ENCODE measurements at places on chromosomes 11 and 22.

- no peak for ATAC-seq
Measured at GRCh38 chr22:44407171-44407986, 90.7 kb downstream of the RTL6 start.

DNA sequence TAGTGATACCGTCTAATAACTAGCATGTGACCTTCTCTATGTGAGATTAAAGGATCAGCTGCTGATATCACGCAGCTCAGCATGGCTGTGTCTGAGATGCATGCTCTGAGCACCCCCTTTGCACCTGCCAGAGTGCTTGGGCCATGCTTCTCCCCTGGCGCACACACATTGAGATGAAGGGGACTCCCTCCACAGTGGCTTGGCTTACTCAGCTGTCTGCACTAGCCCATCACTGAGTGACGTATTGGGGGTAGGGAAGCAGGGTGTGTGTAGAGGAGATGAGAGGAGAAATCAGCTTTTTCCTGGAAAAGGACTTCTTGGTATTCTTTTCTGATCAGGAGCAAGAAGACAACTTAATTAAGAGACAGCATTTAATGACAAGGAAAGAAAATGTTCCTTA lies 216.5 kb downstream of the BLID start:
- no peak for ATAC-seq

- ATAC-seq, result no peak
Measured at GRCh38 chr11:13054278-13054677, 45.2 kb downstream of the RASSF10 start.

GRCh38 chr11:32023370-32024305 lies 67.2 kb upstream of the RCN1 start:
- no peak for ATAC-seq

GRCh38 chr11:32706985-32707741 lies 87.3 kb downstream of the CCDC73 start:
- peak; percentile 97 for ATAC-seq

- ATAC-seq, result no peak
Measured at GRCh38 chr11:115506954-115507675, 2.9 kb upstream of the CADM1 start.

DNA sequence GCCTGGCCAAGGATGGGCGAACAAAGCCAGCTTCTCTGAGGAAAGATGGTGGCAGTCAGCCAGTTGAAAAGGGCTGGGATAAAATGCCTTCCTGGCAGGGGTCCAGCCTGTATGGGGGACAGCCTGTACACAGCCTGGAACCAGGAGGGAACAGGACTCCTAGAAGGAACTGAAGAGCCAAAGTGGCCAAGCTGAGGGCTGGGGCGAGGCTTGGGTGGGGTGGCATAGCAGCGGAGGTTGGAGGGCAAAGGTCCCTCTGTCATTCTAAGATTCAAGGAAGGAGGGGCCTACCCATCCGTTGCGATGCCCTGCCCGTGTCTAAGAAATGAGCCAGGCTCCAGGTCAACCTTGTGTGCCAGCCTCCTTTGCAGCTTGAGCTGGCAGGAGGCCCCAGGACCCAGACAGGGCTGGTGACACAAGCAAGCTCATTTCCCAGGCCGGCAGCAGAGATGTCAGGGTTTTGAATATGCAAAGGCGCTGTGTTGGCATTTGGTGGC lies 22.6 kb downstream of the FADD start:
- no peak for ATAC-seq

Measured in SK-N-SH treated with all-trans-retinoic acid at 6 μM for 48 hours (cell line).